ENCODE measurements at places on chromosomes 11 and 22.

GRCh38 chr22:35257002-35257320 is 332 bp upstream of the HMGXB4 start:
- DNase-seq = no peak

GRCh38 chr11:22199243-22199642 is 6.4 kb downstream of the ANO5 start:
- DNase-seq = no peak

- no peak for DNase-seq
Measured at GRCh38 chr22:33386270-33386669, 328.1 kb upstream of the SYN3 start.

DNA sequence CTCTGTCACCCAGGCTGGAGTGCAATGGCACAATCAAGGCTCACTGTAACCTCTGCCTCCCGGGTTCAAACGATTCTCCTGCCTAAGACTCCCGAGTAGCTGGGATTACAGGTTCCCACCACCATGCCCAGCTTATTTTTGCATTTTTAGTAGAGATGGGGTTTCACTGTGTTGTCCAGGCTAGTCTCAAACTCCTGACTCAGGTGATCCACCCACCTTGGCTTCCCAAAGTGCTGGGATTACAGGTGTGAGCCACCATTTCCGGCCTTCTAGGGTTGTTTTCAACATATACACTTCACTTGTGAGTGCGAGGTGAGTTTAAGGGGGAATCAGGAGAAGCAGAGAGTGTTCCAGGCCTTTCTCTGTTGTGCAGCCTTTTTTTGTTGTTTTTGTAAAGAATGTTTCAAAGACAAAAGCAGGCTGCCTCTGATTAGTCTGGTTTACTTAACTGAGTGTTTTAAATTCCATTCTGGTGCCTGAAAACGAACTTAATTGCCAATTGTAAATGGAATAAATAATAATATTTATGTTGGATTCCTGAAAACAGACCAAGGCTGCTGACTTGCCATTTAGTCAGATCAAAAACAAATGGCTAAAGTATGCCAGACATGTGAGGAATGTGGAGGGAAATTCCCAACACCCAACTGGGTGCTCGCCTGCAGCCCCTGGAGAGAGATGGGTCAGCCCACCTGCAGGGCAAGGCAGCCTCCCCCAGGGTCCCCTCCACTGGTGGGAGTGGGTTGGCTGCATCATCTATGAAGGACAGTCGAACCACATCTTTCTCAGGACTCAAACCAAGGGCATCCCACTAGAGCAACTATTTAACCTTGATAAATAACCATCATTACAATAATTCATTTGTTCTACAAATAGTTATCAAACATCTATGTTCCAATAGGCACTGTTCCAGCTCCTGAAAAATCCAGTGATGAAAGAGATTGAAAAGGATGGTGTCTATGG is 4.6 kb upstream of the RANGAP1 start:
- peak; percentile 93 for DNase-seq

- peak; percentile 46 for DNase-seq
Measured at GRCh38 chr11:75815345-75816168, 547 bp downstream of the UVRAG start.

DNA sequence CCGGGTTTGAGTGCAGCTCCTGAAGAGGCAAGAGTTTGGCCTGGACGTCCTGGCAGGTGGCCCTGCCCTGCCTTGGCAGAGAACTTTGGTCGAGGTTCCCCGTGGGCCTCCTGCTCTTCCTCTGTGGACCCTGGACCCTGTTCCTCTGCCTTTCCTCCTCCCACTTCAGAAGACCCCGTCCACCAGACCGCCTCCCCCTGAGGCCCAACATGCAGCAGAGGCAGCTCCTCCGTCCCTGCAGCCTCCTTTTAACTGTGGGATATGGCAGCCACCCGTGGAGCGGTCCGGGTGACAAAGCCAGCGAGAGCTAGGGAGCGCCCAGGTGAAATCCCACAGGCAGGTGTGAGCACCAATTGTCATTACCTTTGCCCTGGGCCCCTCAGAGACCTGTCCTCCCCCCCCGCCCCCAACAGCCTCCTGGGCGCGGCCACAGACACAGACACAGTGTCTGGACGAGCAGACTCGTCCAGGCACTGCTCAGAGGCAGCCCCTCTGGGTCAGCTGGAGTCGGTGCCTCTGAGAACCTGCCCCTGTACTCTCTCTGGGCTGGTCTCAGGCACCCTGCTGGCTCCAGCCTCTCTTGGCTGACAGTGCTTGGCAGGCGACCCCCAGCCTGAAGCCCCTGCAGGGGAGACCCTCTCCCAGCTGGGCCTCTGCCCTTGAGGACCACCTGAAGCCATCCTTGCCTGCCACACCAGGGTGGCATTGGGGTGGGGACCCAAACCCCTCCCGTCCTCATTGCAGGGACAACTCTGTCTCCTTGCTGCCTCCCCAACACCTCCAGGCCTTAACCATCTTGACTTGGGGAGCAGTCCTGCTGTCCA is 4.1 kb upstream of the PTDSS2 start:
- DNase-seq = no peak

DNA sequence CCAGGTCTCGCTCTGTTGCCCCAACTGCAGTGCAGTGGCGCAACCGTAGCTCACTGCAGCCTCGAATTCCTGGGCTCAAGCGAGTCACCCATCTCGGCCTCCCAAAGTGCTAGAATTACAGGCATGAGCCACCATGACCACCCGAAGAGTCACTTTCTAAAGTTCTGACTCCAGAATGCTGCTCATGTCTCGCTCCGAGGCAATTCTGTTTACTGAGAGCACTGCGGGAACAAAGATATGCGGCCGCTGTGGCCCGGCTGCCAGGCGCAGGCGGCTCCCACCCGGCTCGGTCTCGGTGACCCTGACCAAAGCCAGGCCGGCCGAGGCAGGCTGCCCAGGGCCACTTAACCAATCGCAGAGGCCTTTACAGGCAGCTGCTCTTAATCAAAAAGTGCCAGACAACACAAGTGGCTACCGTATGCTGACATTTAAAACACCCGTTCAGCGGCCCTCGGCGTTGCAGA is 78.7 kb downstream of the PHF21B start:
- DNase-seq = peak; percentile 67

DNA sequence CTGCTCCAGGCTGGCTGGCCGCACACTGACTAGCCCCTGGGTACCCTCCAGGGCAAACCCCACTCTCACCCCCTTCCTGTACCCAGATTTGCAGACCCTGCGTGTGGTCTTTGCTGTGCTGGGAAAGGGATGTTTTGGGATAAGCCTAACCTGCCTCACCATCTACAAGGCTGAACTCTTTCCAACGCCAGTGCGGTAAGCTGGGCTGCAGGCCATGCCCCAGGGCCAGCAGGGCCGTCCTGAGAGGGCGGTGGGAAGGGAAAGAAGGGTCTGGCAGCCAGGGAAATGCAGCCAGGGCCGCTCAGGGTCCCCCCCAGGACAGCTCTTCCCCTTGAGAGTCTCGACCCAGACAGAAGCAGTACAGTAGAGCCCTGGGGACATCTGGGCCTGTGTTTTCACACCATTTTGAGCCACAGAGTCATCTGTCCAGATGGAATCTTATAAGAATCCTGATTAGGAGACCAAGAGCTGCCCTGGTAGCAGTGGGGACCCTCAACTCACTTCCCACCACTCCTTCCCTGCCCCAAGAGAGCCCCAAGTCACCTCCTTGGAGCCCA is 22.4 kb upstream of the SLC22A12 start:
- DNase-seq = no peak

DNA sequence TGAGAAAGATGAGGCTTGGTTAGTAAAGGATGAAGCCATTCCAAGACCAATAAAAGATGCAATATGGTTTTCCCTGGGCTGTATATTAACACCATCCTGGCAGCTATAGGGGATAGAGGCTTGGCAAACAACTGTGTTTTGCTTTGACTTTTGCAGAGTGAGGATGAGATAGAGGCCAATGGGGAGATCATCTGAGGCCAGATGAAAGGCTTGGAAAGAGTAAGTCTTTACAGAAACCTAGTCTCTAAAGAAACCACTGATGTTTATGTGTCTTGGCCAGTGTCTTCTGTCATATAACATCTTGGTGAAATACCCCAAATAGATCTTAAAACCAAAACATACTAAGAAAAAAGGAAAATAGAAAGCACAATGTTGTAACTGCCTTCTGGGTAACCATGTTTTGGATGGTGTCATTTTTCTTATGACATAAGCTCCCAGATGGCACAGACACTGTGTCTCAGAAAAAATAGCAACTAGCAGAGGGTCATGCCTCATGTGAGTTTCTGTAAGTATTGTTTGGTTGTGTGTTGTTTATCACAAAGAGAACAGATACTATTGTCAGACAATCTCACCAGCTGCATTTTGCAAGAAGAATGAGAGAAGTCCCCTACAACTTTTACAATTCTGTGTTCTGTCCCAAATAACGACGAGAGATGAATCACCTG is 305.4 kb downstream of the ST3GAL4 start:
- DNase-seq = no peak

- peak; percentile 53 for DNase-seq
Measured at GRCh38 chr11:71342951-71343827, 90.8 kb upstream of the SHANK2 start.

GRCh38 chr11:65260756-65261590 is 789 bp upstream of the POLA2 start:
- no peak for DNase-seq

DNA sequence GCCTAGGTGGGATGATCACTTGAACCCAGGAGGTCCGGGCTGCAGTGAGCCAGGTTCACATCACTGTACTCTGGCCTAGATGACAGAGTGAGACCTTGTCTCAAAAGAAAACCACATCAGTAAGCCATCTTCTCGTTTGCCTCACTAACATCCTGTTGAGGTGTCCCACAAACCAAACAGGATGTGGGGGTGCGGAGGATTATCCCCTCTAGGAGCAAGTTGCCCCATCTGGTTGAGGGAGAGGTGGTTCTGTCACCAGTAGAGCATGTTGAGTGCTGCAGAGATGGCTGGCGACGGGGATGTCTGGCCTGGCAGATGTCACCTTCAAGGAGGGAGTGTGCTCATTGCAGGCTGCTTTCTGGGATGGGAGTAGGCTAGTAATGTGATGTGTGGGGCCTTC is 72.4 kb downstream of the ZNRF3 start:
- DNase-seq = no peak

Measured in kidney tubule cell (primary cell).